ENCODE measurements at places on chromosomes 6 and 20.

DNA sequence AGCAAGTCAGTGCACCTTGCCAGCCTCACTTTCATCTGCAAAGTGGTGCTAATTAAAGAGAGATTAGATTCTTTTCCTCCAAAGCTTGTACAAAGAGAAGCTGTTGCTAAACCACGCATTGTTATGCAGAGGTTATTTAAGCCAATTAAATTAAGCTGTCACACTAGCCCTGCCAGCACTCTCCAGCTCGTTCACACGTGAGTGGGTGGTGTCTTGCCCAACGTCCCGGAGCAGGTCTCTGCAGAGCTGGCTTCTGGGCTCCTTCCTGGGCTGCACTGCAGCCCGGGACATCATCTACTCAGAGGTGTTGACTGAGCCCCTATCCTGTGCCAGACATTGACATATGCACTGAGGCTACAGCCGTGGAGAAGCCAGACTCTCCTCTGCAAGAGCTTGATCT lies 401.6 kb upstream of the SULF2 start:
- DNase-seq = no peak

GRCh38 chr6:151140767-151141166 lies 99.0 kb upstream of the AKAP12 start:
- DNase-seq = no peak

DNA sequence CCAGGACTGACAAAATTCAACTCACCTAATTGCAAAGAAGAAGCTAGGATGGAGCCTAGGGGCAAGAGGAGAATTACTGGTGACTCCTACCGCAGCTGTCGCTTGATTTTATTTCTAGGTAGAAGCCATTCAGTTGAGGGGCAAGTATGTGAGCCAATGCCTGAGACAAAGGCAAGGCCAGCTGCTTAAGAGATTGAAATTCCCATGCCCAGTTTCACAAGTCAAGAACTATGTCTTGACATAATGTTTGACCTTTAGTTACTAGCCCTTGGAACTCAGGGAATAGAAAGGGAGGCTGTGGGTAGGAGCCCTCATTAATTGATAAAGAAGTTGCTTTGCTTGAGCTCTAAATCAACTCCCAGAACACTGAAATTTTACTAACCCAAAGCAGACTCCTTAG lies 54.0 kb downstream of the GPR63 start:
- DNase-seq = no peak

- no peak for DNase-seq
These were observed 266.6 kb downstream of the COL12A1 start for GRCh38 chr6:74939151-74939708.

DNA sequence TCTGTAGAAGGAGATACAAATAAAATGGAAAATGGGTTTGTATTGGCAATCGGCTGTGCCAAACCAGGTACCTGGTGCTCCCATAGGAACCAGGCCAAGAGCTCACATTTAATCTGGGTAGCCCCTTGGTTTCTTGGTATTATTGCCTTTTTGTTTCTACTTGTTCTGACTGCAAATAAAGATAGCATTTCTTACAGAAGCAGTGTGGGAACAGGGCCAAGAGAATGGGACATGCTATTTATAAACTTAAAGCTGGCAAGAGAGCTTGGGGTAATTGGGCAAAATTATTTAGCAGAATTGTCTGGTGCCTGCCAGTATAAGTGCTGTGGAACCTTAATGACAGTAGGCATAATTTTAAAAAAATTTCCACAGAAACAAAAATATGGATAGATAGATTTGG lies 113.5 kb upstream of the GLP1R start:
- no peak for DNase-seq

- DNase-seq = peak; percentile 17
These were observed 28.4 kb upstream of the GSTA3 start for GRCh38 chr6:52937908-52938307.

- DNase-seq = no peak
These were observed 27.9 kb downstream of the GFRA4 start for GRCh38 chr20:3635346-3635745.

GRCh38 chr6:34246249-34246562 lies 2.6 kb downstream of the SMIM29 start:
- no peak for DNase-seq

- peak; percentile 25 for DNase-seq
These were observed 140.4 kb downstream of the IMPG1 start for GRCh38 chr6:75932067-75932466.

DNA sequence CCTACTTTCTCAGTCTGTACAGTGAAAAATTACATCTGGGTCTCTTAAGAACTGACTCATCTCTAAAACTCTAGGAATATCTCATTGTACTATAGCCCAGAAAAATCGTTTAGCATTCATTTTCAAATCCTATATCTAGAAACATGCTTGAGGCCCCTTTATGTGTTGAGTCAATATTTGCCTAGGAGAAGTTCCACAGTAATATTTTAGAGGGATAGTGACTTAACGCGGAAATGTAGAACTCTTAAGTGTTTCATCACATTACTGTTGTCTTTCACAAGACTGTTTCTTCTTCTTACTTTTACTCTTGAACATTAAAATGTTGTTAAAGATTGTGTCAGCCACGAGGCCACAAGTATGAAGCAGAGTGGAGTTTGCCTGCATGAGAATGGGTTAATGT lies 23.0 kb upstream of the MYLIP start:
- no peak for DNase-seq

DNA sequence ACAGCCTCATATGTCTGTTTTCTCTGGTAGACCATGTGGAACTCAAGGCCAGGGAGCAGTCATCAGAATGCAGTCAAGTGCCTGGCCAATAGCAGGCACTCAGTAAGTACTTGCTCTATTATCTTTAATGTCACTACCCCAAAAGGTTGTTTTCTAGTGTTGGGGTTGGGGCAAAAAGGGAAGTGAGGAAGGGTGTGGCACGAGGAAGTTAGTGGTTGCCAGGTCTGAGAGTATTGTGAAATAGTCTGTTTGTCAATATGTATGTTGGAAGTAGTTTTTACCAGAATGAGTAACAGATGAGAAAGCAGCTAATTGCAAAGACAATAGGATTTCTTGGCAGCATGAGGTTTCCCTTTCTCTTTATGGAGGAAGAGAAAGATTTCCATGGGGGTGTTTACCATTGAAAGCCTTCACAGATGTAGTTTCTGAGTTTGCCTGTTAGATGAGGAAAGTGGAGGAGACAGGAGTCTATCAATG lies 59.5 kb upstream of the ARMH2 start:
- DNase-seq = peak; percentile 27

GRCh38 chr6:129936329-129937165 lies 75.4 kb upstream of the TMEM244 start:
- DNase-seq = peak; percentile 55

DNA sequence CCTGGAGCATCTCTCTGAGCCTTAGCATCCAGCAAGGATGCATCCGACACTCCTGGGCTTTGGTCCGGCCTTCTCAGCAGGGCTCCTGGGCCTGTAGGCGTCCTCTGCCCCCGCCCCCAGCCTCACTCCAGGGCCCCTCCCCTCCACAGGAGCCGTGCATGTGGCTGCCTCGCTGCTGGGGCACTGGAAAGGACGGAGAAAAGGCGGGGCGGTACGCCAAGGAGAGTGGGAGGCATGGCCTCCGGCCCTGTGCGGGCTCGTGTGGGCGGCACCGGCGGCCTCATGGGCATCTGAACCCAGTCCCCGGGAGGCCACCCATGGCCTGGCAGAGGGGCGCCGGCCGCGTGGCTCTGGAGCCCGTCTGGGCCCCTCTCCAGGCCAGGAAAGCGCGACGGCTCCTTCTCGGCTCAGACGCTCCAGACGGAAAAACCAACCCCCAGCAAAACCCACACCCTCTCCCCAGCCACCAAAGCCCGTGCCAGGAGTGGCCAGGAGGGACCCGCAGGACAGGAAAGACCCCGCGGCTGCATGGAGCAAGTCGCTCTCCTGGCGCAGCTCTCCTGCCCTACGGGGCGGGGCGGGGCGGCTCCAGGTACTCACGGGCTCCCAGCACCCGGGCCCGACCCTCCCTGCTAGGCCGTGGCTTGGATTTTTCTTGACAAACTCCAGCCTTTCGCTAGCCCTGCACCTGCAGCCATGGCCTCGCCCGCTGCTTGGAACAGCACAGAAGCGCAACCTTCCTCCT lies 419.9 kb downstream of the QKI start:
- DNase-seq = no peak

GRCh38 chr6:113901482-113901881 lies 44.3 kb downstream of the MARCKS start:
- DNase-seq = no peak

DNA sequence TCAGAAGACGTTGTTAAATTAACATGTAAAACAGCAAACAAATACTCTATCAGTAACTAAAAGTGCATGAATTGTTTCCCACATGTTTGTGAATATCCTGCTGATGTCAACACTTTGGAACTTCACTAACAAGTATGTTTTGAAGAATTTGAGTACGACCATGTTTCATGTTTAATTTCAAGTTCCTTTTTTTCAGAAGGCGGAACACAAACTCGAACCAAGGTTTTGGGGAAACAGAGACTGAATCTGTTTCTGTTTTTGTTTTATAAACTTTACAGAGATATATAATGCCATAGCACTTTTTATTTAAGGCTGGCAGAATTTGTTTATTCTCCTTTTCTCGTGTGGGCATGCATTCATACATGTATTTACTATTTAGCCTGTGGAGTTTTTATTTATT lies 509.3 kb upstream of the CITED2 start:
- DNase-seq = no peak

DNA sequence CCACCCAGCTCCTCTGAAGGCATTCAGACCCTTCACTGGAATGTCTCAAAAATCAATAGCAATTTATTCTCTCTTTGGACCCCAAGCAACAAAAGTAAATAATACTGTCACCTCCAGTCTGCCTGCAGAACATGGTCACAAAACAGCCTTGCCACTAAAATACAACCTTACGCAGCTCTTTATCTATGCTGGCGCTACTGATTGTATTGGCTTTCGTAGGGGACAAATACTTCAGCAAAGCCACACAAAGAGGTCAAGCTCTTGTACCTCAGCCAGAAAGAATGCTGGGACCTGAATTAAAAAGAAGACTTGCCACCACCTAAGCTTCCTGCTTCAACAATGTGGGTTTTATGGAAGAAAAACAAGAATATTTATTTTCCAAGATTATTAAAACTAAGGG lies 57.2 kb downstream of the PRKN start:
- DNase-seq = no peak

All from A172 (cell line).